Activated CD4-positive, CD25-positive, alpha-beta regulatory T cell (primary cell): ENCODE measurements at places on chromosomes 6 and 20.

- DNase-seq: no peak
Measured at GRCh38 chr6:154427446-154427845, 70.8 kb upstream of the IPCEF1 start.

DNA sequence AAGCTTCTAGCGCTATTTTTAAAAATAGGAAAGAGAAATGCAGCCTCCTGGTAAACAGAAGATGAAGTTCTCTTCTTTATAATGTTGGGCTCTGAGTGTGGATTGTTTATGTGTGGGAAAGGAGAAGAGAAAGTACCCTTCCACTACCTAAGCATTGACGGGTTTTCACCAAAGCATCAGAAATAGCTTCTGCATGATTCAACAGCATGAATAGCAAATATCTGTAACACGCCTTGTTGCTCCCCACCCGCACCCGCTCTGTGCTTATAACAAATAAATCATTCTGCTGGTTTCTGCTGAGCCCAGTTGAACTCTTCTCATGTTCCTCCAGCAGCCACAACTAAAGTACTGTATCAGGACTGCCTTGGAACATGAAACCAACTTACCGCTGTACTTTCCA is 20.7 kb downstream of the TXLNB start:
- DNase-seq: no peak

GRCh38 chr6:17877196-17877894 is 110.1 kb downstream of the KIF13A start:
- no peak for DNase-seq

DNA sequence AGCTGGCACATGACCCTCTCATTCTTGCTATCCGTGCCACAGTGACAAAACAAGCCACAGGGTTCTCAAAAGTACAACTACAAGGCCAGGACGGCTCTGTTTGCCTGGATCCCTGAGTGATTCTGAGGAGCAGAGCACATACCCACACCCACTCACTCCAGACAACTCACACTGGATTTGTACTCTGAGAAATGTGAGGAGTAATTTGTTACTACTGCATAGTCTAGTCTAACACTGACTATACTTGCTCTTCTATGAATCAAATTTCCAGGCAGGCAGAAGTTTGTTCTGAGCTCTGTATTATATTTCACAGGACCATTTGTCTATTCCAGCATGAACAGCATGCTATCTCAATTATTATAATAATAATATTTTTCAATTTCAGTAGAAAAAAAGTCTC is 26.7 kb upstream of the SPTLC3 start:
- DNase-seq: no peak

GRCh38 chr20:38125157-38126056 is 39.7 kb downstream of the TGM2 start:
- DNase-seq: no peak

DNA sequence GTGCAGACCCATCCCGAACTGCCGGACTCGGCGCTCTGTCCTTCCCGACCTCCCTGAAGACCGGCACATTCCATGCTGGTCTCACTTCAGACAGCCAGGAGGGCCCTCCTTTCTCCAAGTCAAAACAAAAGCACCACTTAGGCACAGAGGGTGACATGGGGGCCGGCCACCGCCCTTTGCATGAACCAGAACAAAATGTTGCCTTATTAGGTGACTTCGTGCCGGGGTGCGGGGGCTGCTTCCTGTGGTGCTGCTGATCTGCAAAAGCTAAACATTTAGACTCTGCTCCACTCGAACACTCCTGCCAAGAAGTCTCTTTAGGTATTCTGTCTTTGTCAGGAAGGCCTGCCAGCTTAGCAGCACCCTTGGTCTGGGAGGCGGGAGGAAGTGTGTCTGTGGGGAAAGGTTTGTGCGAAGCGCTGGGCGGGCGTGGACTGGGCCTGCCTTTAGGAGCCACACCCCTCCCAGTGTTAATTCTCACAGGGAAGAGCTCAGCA is 133.8 kb downstream of the SMOC2 start:
- DNase-seq: no peak

- DNase-seq: no peak
Measured at GRCh38 chr6:151850479-151851003, 43.1 kb downstream of the ESR1 start.

DNA sequence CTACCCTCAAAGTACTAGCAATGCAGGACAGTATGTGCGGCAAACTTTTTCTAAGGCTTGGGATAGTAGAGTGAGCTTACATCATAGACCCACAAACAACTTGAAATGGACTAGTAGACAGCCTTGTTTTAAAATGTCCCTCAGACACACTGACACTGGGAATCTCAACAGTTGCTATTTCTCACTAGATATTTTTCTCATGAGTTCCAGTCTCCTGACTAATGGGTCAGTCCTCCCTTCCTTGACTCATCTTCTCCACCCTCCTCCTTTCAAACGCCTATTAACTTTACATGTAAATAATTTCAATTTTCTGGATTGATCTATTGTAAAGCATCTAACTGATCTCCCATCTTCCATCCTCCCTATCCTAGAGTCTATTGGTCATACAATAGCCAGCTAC is 308.3 kb upstream of the PREP start:
- no peak for DNase-seq

GRCh38 chr6:97203343-97203742 is 79.7 kb downstream of the MMS22L start:
- no peak for DNase-seq

DNA sequence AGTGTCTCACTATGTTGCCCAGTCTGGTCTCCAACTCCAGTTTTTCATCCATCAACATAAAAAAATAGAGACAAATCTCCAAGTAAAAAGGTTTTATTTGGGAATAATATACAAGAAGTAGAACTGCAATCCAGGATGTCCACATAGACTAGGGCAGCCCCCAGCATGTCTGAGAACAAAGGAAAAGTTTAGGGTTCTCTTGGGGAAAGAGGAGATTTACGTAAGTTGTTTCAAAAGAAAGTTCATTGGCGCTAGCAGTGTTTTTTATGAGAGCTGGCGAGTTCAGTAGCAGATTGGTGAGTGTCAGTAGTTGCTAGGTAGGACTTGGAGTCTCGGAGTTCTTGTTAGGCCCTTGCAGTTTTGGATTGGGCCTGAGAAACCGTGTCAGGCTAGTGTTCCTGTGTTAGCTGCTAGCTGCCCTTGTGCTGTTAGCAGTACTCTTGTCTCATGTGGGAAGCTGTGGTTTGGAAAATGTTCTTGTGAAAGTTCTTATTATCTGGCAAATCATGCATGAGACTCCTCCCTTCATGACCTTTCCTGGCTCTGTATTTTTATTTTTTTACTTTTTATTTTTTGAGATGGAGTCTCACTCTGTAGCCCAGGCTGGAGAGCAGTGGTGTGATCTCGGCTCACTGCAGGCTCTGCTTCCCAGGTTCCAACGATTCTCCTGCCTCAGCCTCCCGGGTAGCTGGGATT is 24.7 kb downstream of the TTLL9 start:
- DNase-seq: no peak

- no peak for DNase-seq
Measured at GRCh38 chr20:17998446-17998845, 29.6 kb downstream of the MGME1 start.

DNA sequence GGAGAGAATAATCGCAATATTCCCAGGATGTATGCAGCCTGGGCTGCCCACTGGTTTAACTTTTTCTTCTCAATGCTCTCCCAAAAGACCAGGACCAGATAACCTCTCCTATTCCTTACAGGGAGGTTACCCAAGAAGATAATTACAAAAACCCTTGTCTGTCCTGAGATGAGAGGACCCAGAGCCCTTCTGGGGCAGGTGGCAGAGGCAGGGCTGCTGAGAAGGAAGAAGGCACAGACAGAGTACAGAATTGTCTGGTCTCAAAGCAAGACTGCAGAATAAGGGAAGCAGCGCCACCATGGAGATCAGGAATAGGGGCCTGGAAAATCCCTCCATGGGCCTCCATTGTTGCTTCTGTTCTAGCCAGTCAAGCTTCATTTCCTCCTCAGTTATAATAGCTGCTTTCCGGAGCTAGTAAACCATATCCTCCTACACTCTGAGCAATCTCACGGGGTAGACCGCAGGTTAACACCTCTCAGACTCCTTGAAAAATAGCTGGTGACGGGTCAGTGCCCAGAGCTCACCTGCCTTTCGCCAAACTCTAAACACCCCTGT is 463 bp upstream of the HLA-DMB start:
- no peak for DNase-seq
